ENCODE measurements at places on chromosomes 7 and 10.
A peak's percentile ranks its signal among the peaks of the same experiment; 100 is the strongest.

- DNase-seq: no peak
Measured at GRCh38 chr7:18835001-18835690, 282.3 kb downstream of the TWIST1 start.

DNA sequence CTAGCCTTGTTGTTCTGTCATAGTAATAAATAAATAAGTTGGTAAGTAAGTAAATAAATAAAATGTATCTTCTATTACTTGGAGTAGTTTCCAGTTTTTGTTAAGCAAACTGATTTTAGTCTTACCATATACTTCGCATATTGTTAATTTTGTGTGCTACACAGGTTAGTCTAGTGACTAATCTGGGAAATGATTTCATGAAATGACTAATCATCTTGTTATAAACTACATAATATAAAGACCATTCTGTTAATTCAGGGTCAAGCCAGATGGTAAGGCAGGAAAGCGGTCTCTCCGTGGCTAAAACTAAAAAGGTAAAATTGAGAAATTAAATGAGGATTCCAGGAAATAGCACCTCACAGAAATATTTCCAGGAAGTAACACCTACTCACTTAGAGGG is 58.5 kb upstream of the FOXP2 start:
- DNase-seq: no peak

DNA sequence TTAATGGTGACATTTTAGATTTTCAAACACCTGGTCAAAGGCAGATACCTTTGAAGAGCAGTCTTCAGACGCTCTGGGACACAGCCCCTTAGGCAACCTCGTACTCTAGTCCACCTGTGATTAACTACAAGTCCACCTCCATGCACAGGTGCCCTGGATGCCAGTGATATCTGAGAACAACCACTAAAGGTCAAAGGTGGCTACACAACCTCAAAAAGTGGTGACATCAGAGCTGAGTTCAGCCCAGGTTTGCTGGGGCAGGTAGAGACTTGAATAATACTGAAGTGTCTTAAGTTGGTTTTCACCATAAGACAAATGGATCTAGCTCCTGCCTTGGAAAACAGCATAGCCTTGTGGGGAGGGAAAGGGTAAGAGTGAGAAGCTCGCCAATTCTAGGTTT is 143.4 kb upstream of the ADO start:
- no peak for DNase-seq

DNA sequence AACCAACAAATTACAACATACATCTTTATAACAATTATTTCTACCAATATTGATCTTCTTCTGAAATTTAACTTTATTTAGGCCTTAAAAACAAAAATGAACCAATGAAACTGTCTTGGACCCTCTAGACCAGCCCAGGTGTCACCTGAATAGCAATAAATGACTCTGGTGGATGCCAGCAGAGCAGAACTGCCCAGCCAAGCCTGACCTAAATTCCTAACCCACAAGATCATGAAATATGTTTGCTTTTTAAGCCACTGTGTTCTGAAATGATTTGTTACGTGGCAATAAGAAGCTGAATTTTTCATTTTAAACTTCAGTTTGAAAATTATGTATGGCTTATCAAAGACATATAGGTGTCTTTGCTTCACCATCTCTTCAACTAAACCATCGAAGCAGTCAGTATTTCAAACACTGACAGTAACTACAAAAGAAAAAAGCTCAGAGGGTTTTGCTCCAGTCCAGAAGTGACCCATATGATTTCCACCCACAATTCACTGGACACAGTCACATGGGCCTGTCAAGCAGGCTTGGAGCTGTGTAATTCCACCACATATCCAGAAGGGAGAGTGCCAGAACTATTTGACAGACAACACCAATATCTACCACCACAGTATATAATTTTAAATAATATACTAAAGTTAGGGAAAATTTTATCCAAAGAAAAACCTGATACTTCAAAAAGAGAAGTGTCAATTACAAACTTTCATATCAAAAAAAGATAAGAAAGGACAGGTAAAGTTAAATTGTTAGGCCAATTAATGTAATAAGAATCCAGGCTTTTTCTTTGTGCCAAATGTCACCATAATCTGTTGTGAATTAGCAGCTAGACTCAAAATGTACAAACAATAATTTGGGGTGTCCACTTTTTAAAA is 94.5 kb downstream of the KMT2C start:
- peak; percentile 58 for DNase-seq

DNA sequence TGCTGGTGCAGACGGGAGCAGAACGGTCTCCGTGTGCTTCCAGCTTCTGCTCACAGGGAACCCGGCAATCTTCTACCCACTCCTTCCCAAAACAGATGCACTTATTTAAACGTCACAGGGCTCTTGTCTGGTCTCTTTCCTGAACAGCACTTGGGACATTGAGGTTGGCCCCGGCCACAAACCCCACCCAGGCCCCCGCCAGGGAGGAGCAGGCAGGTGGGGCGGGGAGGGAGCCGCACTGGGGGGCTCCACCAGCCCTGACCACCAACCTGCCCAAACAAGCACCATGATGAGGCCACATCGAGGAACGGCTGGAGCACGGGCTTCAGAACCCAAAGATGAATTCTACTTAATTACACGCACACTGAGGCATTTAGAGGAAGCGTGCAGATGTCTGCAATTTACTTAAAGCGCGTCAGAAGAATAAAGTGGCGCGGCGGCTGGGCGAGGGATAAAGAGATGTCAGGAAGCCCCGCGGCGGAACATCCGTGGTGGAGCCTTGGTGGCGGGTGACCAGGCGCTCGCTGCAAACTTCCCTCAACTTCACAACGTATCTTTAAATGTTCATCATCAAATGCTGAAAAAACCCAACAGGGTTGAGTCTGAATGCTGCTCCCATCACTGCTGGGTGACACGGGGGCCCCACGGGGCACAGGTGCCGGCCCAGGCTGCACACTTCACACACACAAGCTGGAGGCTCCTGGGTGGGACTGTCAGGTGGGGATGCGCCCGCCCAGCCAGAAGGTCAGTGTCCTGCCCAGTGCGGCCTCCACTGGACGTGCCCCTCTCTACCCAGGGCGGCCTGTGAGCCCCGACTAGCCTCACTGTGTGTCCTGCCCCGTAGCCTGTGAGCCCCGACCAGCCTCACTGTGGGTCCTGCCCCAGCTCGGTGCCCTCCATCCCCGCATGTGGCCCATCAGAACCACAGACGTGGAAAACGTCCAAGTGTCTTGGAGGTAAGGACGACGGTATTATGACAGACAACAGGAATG is 279.2 kb downstream of the MAD1L1 start:
- DNase-seq: no peak

GRCh38 chr7:101239191-101239950 is 1.8 kb upstream of the CLDN15 start:
- DNase-seq: no peak

DNA sequence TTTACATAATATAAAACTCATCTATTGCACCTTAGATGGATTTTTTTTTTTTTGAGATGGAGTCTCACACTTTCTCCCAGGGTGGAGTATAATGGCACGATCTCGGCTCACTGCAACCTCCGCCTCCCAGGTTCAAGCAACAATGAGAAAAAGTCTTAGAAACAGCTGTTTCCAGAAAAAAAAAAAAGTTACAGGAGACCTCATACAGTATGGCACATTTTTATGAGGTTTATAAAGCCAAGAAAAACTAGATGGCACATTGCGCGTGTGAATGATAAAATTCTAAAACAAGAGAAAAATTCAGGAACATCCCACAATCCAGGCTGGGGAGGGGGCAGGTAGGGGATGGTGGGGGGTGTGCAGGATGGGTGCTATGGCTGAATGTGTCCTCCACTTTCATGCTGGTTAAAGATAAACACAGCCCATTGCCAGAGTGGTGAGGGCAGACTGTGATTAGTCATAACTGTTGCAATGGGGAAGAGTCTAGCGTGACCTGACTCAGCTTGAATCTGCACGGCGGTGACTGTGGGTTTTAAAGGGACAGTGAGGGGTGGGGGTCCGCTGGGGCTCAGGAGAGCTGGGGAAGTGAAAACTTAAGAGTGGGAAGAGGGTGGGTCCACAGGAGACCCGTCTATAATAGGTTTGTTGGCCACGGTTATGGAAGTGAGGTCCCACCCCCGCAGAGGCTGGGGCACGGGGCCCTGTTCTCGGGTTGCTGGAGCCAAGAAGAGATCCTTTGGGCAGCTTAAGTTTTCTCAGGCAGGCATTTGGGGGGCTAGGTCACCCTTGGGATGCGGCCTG is 11.9 kb upstream of the LRRC27 start:
- DNase-seq: peak; percentile 54

DNA sequence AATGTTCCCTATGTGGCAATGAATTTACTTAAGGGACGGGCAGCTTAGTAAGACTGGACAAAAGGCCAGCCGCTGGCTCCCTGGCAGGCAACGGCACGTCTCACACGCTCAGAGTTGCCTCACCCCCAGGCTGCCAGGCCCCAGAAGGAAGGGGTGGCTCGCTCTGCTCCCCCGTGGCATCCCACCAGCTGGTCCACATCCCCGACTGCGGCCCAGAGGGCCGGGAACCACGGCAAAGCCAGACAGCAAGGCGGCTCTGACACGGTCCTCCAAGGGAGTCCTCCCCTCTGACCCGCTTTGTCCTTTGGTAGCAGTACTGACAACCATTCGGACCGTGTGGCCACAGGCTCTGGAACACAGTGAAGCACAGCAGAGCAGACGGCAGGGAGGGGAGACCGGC is 34.1 kb downstream of the NUDT1 start:
- DNase-seq: no peak

- DNase-seq: peak; percentile 65
Measured at GRCh38 chr7:39741942-39742623, 118.7 kb downstream of the RALA start.

DNA sequence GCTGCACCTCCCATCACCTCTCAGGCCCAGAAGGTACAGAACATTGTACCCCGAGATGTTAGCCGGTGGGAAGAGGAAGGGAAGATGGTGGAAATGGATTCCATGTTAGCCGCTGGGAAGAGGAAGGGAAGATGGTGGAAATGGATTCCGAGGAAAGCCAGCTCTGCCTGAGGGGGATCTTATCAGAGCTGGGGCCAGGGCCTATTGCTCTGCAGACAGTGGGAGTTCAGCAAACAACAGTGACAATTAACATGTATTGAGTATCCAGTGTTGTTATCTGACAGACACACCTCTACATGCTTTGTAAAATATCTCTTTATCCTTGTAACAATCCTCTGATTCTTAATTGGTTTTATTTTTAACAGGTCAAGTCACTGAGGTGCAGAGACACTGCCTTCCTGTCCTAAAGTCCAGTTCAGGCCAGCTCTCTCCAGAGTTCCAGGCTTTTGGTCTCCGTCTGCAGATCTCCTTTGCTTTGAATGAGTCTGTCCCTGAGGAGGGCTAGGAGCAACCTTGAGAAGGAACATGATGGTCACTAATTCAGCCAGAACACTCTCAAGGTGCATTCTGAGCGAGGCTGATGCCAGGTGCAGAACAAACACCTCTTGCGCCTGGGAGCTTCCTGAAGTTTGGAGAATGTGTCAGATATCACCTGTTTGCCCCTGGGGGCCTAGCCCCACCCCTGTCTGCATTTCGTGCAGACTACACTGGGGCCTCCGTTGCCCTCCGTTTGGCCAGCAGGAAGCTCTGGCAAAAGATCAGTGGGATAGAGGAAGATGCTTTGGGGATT is 82.4 kb upstream of the PODXL start:
- DNase-seq: no peak

GRCh38 chr7:18590744-18591340 is 95.3 kb downstream of the HDAC9 start:
- peak; percentile 15 for DNase-seq

- no peak for DNase-seq
Measured at GRCh38 chr7:69192134-69192533, 406.1 kb upstream of the AUTS2 start.

GRCh38 chr7:87635921-87636320 is 7.7 kb downstream of the RUNDC3B start:
- no peak for DNase-seq

DNA sequence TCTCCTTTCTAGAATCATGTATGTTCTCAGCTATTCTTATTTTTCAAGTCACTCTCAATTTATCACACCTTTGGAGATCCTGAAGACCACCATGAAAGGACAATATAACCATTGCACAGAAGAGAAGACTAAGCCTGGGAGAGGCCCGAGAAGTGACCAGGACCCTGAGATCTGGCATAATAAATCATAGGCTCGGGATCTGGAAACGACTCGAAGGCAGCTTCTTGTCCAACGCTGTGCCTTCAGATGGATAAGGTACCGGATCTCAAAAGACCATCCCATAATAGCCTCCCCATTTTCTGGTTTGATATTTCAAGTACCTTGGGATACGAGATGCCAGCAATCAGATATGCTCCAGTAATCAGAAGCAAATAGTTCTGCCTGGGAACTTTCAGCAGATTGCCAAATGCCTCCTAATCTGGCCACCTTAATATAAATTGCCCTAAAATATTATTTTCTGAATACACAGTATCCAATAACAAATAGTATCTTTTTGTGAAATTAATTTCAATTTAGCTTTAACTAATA is 179.2 kb upstream of the ZMIZ1 start:
- no peak for DNase-seq

- no peak for DNase-seq
Measured at GRCh38 chr7:155322530-155322929, 24.9 kb downstream of the INSIG1 start.

DNA sequence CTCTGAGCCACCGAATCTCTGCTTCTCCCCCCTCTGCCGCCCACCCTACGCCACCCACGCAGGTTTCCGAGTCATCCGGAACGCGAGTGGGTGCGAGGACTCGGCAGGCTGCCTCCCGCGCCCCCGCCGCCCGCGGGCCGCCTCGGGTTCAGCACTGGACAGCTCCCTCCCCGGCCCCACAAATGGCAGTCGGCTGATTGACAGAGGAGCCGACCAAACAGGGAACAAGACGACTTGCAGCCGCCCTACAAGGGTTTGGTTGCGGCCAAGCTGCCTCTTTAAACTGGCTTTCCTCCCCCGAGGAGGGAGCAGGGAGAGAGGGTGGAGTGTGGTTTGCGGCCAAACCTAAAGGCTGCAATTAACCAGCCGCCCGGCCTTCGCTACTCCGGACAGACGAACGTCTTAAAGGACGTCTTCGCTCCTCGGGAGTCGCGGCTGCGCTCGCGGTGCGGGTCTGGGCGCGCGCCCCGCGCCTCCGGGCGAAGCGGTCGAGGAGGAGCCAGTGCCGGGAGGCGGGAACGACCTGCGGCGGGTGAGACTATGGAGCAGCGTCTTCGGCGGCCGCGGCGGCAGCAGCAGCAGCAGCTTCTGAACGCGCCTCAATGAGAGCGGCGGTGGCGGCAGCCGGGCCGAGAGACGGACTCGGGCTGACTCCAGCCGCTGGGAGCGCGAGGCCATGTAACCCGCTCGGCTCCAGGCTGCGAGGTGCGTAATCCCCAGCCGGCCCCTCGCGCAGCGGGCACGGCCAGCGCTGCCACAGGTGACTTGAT is at the start of gene GPR158:
Gene GPR158, plus strand, starts transcription at position 541 of the 770 bp plus-strand sequence. CDS start 420 bp downstream, outside the sequence.
- peak; percentile 81 for DNase-seq

- peak; percentile 75 for DNase-seq
Measured at GRCh38 chr7:139231513-139232376, 708 bp downstream of the UBN2 start.

DNA sequence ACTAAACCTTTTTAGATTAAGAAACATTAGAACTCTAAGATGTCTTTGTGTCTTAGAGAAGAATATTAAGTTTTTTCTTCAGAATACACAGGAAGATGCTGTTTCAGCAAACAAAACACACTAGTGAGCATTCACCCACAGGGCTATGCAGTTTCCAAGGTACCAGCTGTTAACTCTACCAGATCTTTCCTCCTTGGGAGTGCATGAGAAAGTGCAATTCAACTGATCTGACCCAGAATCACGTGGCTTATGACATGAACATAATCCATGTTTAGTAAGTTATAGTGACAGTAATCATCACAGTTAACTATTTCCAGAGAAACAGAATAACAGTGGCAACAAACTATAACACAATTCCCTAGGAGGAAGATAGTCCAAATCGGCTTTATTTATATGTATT is 270.7 kb downstream of the CACNA2D1 start:
- no peak for DNase-seq
